ENCODE measurements at places on chromosomes 7 and 10.

DNA sequence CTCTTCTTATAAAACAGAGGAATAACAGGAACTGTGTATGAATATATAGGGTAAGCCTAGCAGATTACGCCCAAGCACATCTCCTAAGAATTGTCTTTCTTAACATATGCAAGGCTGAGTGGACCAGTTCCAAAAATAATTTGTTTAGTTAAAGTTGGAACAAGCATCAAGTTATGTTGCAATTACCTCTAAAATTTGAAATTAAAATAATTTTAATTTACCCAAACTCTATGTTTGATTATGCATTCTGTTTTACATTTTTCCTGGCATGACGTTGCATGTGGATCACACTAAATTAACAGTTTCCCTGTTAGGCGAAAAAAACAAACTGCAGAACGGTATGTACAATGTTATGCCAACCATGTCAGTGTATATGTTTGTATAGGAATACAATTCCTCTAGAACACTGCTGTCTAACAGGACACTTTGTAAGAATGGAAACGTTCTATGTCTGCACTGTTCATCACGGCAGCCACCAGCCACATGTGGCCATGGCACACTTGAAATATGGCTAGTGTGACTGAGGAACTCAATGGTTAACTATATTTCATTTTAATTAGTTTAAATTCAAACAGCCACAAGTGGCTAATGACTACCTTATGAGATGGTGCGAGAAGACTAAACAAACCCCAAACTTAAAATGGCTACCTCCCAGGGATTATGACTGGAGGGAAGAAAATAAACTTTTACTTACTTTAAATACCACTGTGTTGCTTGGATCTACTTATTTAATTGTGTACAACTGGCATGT is 281.1 kb upstream of the KLF14 start:
- DNase-seq: no peak

DNA sequence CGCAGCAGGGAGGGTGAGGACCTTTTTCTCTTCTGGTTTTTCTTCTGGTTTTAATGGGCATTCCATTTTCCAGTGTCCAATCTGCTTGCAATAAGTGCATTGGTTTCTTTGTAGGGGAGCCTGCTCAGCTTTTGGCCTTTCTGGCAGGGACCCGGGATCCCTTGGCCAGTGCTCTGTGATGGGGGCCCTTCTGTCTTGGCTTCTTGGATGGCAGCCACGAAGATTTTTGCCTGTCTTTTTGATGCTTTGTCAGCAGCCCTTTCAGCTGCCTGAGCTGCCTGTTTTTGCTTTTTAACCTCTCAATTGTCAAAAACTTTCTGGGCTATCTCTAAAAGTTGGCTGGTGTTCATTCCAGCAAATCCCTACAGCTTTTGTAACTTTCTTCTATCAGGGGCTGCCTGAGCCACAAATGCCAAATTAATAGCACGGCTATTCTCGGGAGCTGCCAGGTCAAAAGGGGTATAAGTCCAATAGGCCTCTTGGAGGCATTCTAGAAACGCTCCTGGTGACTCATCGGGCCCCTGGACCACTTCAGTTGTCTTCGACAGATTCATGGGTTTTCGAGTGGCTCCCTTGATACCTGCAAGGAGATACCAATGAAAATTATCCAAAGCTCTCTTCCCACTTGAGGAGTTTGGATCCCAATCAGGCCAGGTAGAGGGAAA is 179.9 kb upstream of the MBL2 start:
- DNase-seq: no peak

- DNase-seq: no peak
Measured at GRCh38 chr7:74606909-74607510, 50.5 kb upstream of the GTF2I start.

DNA sequence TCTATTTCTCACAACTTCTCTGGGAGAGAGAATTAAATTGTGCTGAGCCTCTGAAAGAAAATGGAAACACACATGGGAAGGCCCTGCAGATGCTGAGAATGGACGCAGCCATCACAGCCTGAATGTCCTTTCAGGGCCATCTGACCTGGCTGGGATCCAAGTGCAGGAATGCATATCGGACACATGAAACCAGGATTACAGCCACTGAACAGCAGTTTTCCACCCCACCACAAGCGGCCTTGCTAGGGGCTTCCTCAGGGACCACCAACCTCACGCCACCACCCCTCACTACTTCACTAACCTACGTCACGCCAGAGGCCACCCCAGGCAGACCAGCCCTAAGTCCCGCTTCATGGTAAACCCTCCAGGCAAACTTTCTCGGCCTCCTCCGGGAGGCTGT is 103.3 kb downstream of the DIP2C start:
- DNase-seq: no peak

- DNase-seq: no peak
Measured at GRCh38 chr10:98620503-98620902, 173.8 kb upstream of the HPS1 start.

- no peak for DNase-seq
Measured at GRCh38 chr7:25515633-25516275, 287.5 kb upstream of the NPVF start.

DNA sequence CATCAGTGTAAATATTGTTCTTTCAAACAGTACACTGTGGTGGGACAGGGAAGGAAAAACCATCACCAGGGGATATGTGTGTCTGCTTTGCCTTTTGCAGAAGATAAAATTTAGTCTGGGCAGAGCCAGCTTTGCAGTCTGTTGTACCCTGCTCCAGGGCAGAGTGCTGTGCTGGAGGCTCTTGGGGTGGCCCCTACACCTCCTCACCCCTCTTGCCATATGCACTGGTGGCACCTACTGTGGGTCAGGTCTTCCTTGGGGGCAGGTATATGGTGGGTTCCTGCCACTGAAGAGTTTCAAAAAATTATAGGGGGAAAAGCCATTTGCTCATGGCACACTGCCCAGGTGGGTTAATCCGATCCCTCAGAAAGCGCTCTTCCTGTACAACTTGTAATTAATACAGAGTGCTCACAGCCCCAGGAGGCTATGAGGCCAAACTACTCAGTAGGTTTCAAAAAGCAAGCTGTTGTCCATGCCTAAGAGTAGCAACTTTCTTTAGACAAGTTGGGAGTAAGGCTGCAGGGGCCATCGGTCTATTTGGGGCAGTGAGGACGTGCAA is 112.7 kb upstream of the BMPER start:
- no peak for DNase-seq

DNA sequence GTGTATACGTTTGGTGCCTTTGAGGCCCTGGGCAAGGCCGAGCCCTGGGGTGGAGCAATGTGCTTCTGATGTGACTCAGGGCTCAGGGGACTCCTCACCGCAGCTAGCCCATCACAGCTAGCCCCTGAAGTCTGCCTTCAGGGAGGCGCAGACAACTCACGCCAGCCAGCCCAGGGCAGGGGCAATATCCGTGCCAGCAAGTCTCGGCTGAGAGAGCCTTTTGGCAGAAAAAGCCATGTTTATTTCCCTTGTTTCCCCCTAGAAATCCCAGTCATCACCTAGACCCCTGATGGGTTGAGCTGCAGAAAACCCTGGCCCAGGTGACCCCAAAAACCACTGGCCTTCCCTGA is 90.4 kb downstream of the CHST15 start:
- no peak for DNase-seq

Measured in urothelium cell line (cell line).